Brain (organoid and tissue), 16 donors: ENCODE measurements at places on chromosomes 7 and 10.

- DNase-seq = no peak
These were observed 25.2 kb upstream of the FIGNL1 start for GRCh38 chr7:50475340-50475739.

- DNase-seq = peak; percentile 82
These were observed 171.2 kb upstream of the CELF2 start for GRCh38 chr10:10846504-10846900.

DNA sequence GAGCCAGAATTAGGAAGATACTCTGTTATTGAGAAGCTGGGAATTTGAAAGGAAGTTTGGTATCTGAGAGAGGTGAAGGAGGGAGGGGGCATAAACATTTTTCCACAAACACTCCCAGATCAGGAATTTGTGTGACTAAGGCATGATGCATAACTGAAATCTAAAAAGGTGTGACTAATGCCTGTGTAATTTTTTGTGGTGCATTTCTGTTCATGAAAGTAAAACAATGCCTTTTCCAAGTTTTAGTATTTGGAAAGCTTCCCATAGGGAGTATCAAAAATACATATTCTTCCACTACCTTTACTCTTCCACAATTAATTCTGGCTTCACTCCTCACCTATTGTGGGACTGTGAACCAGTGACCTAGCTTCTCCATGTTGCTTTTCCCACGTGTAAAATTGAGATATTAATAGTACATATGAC is 56.4 kb upstream of the CAV2 start:
- DNase-seq = no peak

DNA sequence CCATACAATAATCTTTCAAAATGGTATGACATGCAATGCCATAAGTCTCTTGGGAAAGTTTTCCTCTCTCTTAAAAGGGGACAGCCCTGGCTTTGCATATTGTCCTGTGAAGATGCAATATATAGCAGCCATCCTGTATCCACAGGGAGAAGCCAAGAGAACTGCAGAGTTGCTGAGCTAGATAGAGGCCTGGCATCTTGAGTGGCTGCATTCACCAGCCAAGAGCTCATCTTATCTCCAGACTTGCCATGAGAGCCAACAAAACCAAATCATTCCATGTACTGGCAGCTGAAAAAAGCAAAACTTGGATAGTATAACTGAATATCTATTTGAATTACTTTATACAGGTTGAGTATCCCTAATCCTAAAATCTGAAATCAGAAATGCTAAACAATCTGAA is 348.8 kb downstream of the CALN1 start:
- DNase-seq = peak; percentile 86

DNA sequence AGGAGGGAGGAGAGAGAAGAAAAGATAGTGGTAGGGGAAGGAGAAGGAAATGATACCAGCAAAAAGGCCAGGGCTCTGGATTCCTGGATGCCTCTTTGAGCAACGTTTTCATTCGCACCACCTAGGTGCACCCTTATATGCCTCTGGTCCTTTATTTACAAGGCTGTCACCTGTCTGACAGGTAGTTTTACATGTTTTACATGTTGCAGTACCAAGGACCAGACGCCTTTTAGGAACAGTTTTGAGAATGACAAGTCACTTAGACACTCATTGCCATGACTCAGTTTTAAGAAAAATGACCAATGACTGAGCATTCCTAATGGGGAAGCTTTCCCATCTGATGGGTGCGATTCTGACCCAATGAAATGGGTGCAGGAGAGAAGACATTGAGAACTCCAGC is 119.8 kb downstream of the GLI3 start:
- no peak for DNase-seq

DNA sequence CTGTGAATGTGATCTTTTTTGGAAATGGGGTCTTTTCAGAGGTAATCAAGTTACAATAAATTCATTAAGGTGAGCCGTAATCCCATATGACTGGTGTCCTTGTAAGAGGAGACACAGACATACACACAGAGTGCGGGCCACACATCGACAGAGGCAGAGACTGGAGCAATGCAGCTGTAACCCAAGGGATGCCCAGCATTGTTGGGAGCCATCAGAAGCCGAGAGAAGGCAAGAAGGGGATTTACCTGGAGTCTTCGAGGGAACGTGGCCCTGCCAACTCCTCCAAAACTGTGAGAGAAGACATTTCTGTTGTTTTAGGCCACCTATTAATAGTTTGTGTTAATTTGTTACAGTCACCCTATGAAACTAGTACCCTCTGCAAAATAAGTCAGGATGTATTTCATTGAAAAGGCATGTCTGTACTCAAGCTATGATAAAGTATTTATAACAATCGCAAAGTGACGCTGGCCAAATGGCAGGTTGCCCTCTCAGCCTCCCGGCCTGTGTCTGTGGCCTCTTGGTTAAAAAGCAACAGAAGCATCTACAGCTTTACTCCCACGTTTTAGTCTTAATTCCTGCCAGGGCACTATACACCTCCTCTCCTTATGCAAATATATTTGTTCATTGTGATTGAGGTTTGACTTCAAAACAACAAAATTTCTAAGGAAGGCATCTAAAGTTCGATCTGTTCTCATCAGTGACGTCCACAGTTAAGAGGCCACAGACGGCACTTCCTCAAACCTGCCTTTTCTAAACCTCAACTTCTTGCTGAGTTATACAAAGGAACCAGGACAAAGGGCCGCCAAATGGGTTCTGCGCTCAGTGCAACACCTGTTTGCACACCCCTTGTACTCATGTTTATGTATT is 46.8 kb downstream of the HIPK2 start:
- DNase-seq = no peak

GRCh38 chr10:65358565-65358964 is 1567.3 kb upstream of the LRRTM3 start:
- peak; percentile 91 for DNase-seq

DNA sequence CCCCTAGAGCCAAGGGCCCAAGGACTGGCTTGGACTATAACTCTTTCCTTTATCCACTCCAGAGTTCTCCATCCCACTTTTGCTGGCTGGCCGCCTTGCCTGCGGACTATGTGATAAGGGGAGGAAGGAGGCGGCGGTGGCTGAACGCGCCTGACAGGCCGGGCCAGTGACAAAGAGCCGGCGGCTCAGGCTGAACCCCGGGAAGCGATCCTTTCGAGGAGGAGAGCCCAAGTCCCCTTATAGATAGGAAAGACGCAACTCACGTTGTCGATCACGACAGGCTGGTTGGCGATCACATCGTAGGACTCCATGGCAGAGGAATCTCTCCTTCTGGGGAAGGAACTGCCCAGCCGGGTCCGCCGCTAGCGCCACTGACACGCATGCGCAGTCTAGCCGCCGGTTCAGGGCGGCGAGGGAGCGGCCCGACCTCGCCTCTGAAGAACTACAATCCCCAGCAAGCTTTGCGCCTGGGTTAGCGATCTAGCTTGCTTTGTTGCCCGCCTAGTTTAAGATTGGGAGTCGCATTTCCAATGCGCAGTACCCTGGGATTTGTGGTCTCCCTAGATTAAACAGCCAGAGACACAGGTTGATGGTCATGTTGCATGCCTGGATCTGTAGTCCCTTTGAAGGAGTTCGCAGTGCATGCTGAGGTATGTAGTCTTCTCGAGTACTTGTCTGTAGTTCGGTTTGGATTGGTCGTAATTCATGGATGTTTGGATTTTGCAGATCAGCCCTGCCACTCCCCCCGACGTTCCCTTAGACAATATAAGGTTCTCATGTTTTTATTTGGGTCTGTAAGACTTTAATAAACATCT is at the start of gene ACTR1A:
TSS of gene ACTR1A (minus strand) at position 376 of the 815 bp plus-strand sequence. CDS start at position 311, 65 bp downstream.
- DNase-seq = peak; percentile 100

DNA sequence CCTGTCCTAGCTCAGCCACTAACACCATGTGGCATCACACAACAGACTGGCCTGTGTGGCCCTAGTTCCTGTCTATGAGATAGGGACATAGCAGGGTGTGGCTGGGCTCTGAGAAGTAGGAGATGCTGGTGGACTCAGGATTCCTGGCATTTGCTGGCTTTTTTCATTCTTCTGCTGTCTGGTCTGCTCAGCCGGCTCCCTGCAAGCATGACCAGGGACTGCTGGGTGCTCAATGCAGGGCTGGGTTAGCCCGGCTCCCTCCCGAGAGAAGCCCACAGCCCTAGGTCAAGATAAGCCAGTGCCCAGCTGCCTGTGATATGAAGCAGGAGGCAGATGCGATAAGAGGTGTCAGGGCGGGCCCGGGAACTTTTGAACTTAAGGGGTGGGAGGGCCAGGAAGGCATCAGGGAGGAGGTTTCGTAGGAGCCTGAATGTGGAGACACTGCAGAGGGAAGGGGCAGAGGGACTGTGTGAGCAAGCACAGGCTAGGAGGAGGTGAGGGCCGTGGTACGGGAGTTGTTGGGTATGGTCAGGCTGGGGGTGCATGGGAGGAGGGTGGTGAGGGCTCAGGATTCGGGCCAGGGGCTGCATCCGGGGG is 3.5 kb downstream of the AQP1 start:
- no peak for DNase-seq

- DNase-seq = no peak
These were observed 58.7 kb downstream of the C10orf120 start for GRCh38 chr10:122640921-122641320.

- DNase-seq = no peak
These were observed 694 bp upstream of the FAS start for GRCh38 chr10:88989824-88990383.

DNA sequence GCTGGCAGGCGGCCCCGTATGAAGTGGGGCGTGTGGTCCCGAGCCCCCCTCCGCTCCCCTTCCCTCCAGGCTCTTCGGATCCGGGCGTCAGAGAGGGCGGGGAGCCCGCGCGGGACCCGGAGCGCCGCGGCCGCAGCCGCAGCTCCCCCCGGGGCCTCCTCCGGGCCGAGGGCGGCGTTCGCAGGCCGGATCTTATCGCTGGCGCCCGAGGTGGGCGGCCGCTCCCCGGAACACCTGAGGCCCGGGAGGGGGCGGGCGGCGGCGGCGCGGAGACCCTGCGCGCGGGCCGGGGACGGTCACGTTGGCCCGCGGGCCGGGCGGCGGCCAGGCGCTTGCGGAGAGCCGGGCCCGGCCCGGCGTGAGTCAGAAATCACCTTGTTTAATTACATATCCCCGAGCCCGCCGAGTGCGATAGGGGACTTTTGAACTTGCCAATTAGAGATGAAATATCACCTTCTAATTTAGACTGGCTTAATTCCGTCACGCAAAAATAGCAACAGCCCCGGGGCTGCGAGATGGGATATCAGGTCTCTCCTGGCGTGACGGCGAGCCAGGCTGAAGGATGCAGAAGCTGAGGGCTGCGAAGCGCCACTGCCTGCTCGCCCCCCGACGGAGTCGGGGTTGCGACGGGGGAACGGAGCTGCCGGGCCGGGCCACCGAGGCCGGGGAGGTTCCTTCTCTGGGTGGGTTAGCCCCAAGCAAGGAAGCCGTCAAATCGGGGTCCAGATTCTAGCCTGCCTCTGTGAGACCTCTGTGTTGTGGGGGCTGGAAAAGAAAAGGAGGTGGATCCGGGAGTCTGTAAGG is 43.4 kb downstream of the LDB3 start:
- peak; percentile 71 for DNase-seq

GRCh38 chr10:60513281-60513680 is 123.6 kb upstream of the ANK3 start:
- no peak for DNase-seq

- peak; percentile 29 for DNase-seq
These were observed 456.2 kb downstream of the REEP3 start for GRCh38 chr10:63977329-63977923.

DNA sequence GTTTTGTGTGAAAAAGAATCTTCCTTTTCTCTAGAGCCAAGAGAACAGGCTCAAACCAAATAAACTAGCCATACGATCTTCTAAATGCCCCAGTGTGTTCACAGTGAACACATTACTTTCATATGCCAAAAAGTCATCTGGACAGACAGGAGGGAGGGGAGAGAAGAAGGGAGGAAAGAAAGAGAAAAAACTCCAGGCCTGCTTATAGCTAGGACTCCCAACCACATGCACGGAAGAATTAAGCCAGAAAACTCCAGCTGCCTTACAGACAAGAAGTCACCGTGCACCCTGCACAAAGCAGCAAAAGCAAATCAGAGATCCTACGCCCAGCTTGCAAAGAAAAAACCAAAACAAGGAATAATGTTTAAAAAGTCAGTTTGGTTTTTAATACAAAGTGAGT is 34.3 kb downstream of the SNX8 start:
- no peak for DNase-seq

- no peak for DNase-seq
These were observed 2.8 kb downstream of the SRGN start for GRCh38 chr10:69090685-69091084.

DNA sequence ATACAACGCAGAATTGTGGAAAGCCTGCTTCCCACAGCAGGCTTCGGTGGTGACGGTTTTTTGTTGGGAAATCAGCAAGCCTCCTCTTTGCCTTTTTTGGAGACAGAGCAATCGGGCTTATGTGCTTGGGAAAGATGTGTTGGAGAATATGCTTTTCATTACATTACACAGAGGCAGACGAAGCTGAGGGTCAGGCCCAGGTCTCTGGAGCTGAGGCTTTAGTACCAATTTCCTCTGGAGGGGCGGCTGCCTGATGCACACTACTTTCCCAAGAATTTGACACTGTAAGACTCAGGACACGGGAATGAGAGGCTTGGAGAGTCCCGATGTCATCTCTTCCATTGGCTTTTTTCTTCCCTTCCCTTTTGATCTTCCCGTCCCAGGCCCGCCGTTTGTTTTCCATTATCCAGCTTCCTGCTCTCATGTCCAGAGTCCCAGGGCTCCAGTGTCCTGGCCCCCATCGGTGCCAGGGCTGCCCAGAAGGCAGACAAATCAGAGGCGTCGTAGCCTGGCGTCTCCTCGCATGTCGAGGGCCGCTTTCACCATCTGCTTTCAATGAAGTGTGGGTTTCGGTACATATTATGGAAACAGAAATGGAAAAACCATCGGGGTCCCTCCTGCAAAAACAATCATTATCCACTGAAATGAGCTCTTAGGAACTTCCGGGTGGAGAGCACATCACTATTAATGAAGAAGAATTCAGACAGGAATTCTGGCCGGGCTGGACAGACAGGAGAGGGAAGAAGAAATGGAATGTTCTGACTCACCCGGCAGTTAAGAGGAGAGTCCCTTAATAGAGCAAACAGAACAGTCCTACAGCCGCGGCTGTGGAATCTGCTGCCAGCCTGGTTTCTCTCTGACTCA is 123.0 kb upstream of the JCAD start:
- DNase-seq = no peak

DNA sequence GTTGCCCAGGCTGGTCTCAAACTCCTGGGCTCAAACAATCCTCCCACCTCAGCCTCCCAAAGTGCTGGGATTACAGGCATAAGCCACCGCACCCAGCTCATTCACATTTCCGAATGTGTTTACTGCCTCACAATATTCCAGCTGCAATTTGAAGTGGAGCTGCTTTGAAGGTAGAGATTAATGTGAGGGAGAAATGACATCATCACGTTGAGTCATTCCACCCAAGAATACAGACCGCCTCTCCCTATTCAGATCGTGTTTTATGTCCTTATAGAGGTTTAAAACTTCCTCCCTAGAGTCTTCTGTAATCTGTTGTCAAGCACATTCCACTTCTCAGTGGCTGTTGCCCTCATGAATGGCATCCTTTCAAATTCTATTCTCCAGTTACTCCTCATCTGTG is 100.4 kb upstream of the PDGFA start:
- DNase-seq = no peak

DNA sequence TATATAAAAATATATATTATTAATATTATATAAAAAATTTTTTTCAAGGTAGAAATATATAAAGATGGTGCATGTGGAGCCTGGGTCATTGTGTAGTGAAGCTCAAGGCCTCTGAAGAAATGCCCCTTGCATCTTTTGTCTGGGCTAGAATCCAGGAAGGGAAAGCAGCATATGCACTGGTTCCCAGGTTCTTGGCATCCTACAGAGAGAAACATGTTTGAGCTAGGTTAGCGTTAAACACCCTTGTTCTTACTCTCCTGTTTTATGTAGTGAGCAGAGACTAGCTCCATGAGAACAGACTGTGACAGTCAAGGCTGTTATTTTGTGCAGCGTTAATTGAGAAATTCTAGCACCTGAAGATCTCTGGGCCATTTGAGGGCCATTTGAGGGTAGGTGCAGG is 116.1 kb downstream of the POM121L12 start:
- peak; percentile 12 for DNase-seq
